ENCODE measurements at places on chromosomes 7 and 10. TPM values are rescaled to one million over a fixed set of nuclear protein-coding genes. Genes with fewer than 3 reads are reported as not detected.

DNA sequence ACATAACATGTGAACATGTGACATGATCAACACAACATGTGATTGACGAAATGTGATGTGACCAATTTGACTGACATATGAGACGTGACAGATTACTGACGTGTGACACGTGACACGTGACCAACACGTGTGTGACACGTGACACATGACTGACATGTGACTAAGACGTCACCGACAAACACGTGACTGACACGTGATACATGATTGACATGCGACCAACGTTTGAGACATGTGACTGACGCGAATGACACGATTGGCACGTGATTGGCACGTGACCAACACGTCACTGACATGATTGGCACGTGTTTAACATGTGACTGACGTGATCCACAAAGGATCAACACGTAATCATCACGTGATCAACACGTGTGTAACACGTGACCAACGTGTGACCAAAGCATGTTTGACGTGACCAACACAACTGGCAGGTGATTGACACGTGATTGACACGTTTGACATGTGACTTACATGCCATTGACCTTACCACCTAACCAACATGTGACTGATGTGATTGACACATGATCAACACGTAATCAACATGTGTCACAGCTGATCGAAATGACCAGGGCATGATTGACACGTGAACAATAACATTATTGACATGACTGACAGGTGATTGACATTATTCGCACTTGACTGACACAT, 23.7 kb downstream of the CRPPA start:
- DNase-seq = no peak

DNA sequence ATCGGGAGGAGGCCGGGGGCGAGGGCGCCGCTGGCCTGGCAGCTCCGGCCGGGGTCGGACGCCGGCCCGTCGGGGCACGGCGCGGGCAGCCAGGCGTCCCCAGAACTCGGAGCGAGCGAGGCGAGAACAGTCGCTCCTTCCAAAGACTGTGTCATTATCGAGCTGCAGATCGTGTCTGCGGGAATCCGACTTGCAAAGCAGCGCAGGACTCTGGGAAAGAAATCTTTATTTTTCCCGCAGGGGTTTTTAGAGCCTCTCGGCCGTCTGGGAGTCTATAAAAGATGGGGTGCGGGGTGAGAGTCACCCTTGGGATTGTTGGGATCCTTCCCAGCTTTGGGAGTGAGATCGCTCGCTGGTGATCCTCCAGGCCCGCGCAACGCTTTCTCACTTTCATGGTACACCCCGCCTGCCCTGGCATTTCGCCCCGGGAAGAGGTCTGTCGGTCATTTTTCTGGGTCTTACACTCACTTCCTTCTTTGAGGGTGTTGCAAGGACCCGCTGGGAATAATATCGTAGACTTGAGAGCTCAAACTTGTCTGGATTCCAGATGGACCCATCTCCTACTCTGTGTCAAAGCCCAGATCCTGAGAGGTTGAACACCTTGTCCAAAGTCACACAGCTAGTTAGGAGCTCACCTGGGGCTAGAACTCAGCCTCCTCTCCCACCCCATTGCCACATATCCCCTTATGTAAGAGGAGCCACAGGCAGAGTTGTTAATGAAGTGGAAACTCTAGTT, 1.0 kb downstream of the UBTD1 start:
- DNase-seq = no peak

GRCh38 chr7:108637049-108637621, 67.5 kb downstream of the DNAJB9 start:
- no peak for DNase-seq

GRCh38 chr7:22633286-22633953, 93.6 kb upstream of the IL6 start:
- DNase-seq = no peak

GRCh38 chr7:18626086-18626485, 130.5 kb downstream of the HDAC9 start:
- DNase-seq = no peak

GRCh38 chr7:24825381-24825794, 68.1 kb upstream of the GSDME start:
- DNase-seq = no peak

DNA sequence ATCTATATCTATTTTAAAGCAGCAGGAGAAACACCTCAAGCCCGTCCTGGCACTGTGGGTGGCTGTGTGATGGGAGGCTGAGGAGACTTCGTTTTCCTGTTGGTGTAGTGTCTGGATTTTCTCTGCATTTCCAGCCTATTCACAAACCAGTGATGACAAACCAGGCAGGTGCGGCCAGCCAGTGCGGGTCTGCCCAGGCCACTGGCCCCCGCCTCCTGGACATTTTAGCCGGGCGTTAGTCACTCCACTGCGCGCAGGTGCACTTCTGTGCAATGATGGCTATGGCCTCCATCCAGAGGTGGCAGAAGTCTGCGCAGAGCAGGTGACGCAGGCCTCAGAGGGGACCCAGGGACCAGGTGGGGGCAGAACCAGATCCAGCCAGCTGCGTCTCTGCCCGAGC, 64.9 kb upstream of the PITRM1 start:
- no peak for DNase-seq

DNA sequence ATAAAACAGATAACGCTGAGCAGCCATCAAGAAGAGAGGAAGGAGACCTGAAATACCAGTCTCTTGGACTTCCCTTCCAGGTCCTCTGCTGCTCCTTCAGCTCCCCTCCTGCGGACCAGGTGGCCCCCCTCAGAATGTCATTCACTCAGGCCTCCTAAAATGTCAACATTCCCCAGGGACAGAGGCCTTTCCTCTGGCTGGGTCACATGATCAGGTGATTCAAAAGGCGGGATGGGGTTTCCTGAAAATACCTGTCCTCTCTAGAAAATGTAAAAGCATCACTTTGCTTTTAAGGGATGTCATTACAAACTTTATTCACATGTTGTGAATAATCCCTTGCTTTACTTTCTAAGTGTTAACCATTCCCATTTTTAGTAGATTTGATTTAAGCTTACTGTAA, 311.1 kb downstream of the INHBA start:
- peak; percentile 17 for DNase-seq

DNA sequence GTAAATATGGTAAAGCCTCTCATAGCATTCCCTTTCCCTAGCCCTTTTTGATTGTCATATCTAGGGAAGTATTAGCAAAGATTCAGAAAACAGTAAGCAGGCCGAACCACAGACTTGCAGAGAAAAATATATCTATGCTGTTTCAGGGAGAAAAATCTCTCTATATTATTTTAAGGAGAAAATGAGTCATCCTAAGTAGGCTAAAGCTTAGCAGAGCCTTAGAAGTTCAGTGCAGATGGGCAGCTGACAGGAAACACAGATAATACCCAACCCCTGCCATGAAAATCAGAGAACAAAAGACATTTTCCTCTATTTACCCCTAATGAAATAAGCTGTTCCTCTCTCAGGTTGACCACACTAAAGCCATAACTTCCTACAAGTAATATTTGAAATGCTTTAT, 16.5 kb downstream of the C1QL3 start:
- DNase-seq = no peak

DNA sequence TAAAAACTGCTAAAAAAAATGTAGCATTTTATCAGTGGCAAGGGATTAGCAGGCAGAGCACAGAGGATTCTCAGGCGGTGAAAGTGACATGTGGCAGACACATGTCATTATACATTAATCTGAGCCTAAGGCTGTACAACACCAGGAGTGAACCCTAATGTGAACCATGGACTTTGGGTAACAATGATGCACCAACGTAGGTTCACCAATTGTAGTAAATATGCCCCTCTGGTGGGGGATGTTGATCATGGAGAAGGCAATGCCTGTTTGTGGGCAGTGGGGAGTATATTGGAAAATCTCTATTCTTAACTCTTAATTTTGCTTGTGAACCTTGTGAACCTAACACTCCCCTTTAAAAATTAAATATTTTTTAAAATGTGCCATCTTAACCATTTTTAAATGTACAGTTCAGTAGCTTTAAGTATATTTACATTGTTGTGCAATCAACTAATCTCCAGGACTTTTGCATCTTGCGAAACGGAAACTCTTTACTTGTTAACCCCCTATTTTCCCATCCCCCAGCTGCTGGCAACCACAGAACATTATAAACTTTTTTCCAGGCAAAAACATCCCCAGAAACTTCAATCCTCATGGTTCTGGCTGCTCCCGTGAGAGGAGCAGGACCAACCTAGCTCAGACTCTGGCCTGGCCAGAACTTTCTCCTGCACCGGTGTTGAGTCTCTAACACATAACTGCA, 29.9 kb downstream of the LRRC20 start:
- no peak for DNase-seq

DNA sequence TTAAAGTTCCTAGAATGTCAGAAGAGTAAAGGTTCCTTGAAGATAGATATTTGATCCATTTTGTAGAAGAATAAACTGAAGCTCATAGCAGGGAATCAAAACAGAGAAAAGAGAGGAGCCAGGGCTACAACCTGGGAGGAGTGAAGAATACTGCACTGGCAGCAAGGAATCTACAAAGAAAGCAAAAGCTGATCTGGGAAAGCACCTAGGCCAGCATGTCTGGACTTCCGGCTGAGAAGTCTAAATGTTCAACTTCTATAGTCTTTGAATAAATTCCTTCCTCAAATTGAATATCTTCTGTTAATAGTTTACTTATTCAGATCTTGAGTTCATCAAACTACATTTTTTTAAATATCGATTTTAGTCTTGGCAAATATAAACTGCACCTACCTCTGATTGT, 78.2 kb downstream of the VPS41 start:
- DNase-seq = no peak

DNA sequence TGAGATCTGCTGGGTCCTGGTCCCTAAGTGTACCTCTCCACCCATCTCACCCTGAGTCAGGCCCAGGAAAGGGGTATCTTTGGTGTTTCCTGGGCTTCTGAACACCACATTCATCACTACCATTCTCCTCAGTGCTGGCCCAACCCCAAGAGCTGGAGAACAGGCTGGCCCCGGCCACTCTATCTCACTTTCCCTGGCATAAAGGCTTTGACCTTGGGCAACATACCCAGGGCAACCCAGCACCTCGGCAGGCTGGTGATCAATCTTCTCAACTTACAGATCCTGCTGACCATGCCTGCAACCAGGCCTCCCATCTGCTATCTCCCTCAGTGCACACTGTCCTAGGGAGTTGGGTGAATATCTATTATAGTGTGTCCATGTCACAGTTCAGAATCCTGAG, 2.1 kb downstream of the VSIR start:
- DNase-seq = no peak

- no peak for DNase-seq
Measured at GRCh38 chr10:19658131-19658530, 158.1 kb upstream of the PLXDC2 start.

DNA sequence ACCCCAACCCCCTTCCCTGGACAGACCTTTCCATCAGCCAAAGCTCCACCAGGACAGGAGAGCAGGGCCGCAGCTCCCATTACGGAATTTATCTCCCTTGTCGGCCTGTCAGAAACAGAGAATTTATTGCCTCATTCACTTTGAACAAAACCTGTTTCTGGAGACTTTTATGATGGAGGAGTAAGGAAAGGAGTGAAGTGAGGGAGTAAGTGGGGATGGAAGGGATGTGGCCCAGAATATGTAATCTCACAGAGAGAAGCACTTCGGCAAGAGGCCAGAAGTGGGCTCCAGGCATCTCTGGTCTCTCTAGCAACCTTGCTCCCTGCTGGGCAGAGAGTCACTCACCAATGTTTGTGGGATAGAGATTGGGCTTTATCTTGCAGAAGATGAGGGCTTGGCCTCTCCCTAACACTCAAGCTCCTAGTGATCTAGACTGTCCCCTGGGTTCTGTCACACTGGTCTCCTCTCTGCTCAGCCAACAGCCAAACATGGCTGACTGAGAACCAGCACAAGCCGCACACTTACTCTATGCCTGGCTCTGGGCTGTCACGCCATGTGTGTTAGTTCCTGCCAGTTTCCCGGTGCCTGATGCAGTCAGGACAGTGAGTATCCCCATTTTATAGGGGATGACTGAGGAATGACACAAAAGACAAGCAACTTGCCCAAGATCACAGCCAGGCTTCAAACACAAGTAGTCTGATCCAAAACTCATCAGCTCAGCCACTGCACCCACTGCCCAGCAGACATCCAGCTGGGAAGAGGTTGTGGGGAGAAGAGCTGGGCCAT, 149.4 kb upstream of the ZMIZ1 start:
- DNase-seq = no peak

DNA sequence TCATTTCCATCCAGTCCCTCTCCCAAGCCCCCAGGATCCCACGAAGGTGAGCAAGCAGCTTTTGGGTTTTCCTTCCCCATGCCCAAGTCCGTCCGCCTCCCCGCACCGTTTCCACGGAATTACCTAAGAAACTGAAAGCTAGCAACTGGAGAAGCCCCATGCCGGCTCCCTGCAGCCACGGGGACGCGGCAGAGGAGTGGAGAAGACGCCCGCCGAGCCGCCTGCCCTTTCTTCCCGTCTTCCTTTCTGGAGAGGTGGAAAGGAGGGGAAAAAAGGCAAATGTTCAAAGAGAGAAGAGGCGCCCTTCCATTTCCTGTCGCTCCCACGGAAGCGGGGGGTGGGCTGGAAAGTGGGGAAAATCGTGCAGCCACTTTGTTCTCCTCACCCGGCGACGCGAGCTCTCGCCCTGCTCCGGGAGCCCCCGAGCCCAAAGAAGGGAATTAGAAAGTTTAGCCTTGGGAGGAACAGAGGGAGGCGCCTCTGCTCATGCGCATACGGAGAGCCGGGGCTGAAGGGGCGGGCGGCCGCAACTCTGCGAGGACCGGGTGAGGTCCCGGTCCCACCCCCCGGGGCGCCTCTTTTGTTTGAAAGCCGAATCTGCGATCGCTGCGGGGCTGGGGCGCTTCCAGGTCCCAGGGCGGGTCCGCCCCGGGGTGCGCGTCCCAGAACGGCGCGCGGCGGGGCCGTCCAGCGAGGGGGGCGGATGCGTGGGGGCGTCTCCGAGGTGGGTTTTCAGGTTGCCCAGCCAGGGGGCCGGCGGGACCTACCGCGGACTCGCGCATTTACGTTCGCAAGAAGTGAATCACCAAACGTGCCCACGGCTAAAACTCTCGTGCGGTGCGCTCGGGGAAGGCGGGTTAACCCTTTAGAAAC, at the start of gene LAMB1:
Gene LAMB1, minus strand, starts transcription at position 436 of the 873 bp plus-strand sequence. Its CDS starts 276 bp downstream, at position 160.
- peak; percentile 80 for DNase-seq

- DNase-seq = no peak
Measured at GRCh38 chr10:78362406-78363022, 328.9 kb downstream of the RPS24 start.

The CALHM1 gene
- 0.30 TPM for total RNA-seq

The SP8 gene
- total RNA-seq = 63.6 TPM

The LRRN3 gene
- total RNA-seq = 0.34 TPM

The CCDC3 gene
- total RNA-seq = 2.1 TPM

The SH2D4B gene
- 0.09 TPM for total RNA-seq

The C10orf105 gene
- 0.48 TPM for total RNA-seq

The ADGRA1 gene
- 0.11 TPM for total RNA-seq

The LRGUK gene
- 3.0 TPM for total RNA-seq

The ZFAND2A gene
- total RNA-seq = 16.1 TPM

The TUBGCP2 gene
- 53.2 TPM for total RNA-seq

The MAGI2 gene
- total RNA-seq = 29.2 TPM

Data from WTC11 (cell line).